CD4-positive, alpha-beta T cell treated with Interleukin-4 for 4 hours (primary cell): ENCODE measurements at places on chromosomes 16 and 17.

- DNase-seq = no peak
Observed at GRCh38 chr16:12572316-12572985, 231.2 kb downstream of the CPPED1 start.

GRCh38 chr17:2683912-2684311 lies 27.7 kb downstream of the CLUH start:
- no peak for DNase-seq

DNA sequence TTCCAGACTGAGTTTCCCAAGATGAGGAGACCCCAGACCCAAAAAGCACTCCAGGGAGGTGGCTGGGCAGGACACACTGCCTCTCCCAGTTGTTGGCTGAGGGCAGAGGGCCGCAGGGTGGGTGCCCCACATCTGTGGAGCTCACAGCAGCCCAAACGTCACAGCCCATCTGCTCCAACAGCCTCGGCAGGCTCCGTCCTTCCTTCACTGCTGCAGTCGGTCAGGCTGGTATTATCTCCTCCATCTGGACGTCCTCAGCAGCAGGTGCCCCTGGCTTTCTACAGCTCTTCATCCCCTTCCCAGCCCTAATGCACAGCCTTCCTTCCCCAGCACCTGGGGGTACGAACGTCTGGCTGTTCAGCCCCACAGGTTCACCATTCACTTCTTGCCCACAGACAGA lies 55.2 kb downstream of the PRMT7 start:
- no peak for DNase-seq

- no peak for DNase-seq
Observed at GRCh38 chr17:51445946-51446345, 185.6 kb downstream of the UTP18 start.

DNA sequence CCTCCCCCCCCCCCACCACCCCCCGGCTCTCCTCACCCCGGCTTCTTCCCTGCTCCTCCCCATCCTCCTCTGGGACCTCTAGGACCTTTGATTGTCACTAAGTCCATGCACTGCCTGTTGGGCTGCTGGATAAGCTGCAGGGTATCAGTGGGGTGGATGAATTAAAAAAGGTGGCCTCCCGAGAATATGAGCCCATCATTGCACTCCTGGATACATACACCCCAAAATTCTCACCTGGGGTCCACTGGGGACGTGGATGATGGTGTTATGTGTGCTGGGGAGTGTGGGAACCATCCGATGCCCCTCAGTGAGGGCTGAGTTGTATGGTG lies 88.8 kb downstream of the IRF8 start:
- DNase-seq = no peak

DNA sequence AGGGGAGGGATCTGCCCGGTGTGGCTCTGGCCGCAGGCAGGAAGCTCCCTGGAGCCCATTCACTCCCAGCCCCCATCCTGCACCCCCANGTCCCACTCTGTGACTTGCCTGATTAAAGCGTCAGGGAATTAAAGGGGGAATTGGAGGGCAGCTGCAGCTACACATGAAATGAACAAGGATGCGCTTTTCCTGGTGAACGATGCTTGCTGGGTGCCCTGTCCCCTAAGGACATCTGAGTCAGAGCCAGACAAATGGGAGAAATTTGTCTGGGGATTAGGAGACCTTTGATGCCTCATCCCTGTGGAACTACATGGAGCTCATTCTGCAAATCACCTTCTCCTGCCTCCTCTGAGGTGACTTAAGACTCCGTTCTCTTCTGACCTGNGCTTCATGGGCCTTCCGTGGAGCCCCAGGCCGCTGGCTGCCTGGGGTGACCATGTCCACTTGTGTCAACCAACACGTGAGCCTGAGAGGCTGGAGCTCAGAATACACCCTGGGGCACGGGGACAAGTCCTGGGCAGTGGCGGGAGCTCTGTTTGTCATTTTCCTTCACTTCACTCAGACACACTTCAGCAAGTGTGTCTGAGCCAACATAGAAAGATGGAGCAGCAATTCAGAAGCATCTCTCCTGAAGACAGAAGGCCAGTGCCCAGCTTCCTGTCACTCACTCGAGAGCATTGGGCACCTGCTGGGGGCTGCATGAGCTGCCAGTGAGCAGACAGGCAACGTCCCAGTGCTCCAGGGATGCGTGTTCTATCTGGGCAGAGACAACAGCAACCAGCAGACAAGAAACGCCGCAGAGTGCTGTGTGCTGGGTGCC lies 54.1 kb downstream of the METRNL start:
- DNase-seq = no peak

DNA sequence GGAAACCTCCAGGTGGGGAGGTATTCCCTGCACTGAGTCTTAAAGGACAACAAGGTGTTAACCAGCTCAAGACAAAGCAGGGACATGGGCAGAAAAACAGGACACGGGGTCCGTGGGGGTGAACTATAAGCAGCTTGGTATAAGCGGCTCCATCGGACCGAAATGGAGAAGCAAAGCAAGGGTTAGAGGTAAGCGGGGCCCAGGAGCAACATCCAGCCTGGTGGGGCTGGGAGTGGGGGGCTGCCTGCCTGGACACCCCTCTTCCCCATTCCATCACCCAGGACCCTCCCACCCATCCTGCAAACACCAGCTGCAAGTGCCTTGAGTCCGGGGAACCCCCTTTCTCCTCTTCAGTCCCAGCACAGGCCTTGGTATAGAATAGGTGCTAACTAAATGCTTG lies 29.5 kb downstream of the MYH11 start:
- DNase-seq = no peak

DNA sequence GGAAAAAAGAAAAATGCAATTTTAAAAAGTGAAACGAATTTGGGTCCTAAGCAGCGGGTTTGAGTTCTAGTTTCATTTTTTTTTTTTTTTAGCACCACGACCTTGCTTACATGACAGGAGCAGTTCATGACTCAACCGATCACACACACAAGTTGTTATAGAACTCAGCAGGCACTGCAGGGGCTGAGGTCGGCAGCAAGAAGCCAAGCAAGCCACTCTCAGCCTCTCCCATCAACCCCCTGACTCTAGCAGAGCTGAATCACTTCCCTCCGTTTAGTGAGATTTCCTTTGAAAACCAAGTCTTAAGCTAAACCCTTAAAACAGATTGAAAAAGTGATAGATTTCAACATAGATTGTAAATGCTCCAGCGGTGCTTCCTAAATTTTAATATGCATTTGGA lies 520.8 kb downstream of the HAPSTR1 start:
- no peak for DNase-seq

DNA sequence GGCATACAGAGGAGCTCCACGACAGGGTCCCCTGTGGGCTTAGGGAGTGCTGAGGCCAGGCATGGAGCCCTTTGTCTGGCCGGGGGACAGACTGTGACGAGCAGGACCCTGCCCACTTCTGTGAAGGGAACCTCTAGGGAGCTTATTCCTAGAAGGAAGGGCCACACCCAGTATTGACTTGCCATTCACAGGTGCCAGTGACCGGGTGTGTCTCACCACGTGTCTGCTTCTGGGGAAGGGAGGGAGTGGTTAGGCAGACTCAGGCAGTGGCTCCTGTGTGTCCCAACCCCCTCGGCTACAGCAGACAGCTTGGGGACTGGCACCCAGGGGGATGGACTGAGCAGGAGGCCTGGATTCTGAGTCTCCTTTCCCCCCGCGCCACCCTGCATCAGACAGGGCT lies 57.2 kb downstream of the SOCS1 start:
- no peak for DNase-seq

- no peak for DNase-seq
Observed at GRCh38 chr16:8669481-8669880, 4.9 kb upstream of the ABAT start.

GRCh38 chr17:79937391-79938335 lies 98.0 kb downstream of the TBC1D16 start:
- DNase-seq = no peak

GRCh38 chr16:70470927-70471341 lies 16.5 kb downstream of the FCSK start:
- no peak for DNase-seq

DNA sequence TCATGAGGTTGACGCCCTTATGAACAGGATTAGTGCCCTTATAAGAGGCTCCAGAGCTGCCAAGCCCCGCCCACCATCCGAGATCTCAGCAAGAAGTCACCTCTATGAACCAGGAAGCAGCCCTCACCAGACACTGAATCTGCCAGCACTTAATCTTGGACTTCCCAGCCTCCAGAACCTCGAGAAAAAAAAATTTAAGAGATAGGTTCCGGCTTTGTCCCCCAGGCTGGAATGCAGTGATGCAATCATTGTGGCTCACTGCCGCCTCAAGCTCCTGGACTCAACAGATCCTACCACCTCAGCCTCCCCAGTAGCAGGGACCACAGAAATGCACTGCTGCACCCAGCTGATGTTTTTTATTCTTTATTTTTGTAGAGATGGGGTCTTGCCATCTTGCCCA lies 22.5 kb upstream of the ADCY9 start:
- DNase-seq = no peak

DNA sequence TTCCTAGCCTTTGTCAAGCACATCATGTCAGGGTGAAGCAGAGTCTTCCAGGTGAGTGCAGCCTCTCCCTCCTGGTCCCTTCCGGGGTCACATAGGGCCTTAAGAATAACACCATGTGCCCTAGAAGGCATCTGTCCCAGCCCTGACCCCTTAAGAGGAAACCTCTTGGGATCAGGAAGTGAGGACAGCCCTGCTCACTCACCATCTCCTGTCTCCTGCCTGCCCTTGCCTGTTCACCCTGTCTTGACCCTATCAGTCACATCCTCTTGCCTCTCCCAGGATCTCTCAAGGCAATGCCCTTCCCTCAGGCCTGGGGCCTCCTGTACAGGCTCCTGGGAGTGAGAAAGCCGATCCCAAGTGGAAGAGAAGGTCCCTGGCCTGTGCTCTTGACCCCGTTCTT lies 13.9 kb downstream of the MYL4 start:
- no peak for DNase-seq

DNA sequence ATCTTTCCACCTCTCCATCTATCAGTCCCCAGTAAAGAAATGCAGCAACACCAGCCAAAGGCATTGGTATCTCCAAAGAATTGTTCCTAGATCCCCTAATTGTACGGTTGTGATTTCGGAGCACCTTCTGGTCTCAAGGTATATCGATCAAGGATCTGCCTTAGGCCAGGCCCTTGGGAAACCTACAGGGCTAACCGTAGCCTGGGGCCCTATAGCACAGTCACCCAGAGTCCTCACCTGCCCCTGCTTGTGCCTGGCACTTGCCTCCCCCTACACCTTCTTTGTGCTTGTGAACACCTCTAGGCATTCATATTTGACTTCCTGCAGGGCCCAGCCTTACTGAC lies 16.8 kb upstream of the AURKB start:
- DNase-seq = no peak

DNA sequence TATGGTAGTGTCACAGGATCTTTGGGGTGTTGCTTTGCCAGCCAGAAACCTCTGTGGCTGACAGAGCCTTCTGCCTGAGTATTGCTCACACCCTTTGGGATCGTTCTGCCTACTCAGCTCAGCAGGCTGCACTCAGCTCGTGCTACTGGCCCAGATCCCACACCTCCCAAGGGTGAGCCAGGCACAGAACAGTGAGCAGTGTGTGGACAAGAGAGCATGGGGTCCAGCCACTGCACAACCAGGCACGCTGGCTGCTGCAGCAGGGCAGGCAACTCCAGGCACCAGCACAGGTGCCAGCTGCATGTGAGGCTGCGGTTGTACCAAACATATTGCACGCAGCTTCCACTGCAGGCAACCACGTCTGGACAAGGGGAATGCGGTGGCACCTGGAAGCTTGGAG lies 84.9 kb downstream of the CYB561 start:
- no peak for DNase-seq

DNA sequence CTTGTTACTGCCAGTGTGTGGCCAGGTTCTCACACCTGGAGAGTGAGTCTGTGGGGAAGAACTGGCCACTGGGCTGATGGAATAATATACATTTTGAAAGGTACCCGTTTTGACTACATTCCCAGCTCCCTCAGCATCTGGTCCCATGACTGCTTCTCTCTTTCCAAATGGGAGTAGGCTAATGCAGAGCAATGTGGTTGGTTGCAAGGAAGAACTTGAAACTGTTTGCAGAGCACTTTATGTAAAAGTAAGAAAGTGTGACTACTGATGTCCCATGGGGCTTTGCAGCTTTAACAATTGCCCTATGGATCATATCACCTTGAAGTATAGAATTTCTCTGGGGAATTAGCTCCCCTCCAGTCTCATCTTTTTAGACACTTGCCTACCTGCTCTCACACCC lies 9.0 kb downstream of the KATNIP start:
- DNase-seq = no peak

GRCh38 chr16:47726031-47726675 lies 265.0 kb downstream of the PHKB start:
- DNase-seq = no peak

- no peak for DNase-seq
Observed at GRCh38 chr16:67386861-67387455, 6.3 kb downstream of the TPPP3 start.

DNA sequence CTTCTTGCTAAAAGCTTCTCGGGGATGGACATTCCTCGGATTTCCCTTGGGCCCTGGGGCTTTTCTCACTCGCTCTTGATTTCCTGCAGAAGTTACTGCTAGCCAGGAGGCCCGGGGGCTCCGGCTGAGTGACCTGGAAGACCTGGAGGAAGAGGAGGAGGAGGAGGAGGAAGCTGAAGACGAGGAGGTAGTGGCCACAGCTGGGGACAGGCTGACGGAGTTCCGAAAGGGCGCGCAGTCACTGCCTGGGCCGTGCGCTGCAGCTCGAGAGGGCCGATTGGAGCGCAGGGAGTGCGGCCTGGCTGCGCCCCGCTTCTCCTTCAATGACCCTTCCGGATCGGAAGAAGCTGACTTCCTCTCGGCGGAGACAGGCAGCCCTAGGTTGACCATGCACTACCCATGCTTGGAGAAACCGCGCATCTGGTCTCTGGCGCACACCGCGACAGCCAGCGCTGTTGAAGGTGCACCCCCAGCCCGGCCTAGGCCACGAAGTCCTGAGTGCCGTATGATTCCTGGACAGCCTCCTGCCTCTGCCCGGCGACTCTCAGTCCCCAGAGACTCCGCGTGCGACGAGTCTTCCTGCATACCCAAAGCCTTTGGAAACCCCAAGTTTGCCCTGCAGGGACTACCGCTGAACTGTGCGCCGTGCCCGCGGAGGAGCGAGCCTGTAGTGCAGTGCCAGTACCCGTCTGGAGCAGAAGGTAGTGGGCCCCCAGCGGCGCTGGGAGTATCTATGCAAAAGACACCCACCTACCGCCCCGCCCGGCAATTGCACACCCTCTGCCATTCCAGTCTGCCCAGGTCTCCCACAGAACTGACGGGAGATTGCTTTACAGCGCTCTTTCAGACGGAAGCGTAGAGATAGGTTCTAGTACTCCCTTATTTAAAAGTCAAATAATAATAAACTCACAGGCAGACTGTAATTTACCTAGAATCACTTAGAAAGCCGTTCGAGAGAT lies 4.9 kb downstream of the IRX6 start:
- DNase-seq = no peak

DNA sequence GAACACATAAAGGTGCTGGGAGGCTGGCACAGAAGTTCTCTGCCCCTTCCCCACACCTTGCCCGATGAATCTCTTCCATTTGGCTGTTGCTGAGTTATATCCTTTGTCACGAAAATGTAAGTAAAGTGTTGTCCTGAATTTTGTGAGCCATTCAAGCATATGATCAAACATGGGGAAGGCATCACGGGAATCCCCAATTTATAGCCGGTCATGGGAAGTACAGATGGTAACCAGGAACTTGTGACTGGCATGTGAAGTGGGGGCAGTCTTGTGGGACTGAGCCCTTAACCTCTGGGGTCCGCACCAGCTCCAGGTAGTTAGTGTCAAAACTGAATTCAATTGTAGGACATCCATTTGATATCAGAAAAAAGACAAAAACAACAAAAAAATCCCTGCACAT lies 13.2 kb downstream of the TOM1L2 start:
- peak; percentile 5 for DNase-seq
